Sigmoid colon (tissue), 7 donors: ENCODE measurements at places on chromosomes 13 and 19. TPM values are rescaled to one million over a fixed set of nuclear protein-coding genes. Genes with fewer than 3 reads are reported as not detected.

BICRA gene
- 10.3 TPM for total RNA-seq

IGLON5 gene
- not detected for total RNA-seq

PSG1 gene
- total RNA-seq: not detected

EML2 gene
- 34.6 TPM for total RNA-seq
